ENCODE measurements at places on chromosomes 2 and 18.

GRCh38 chr18:68724021-68724420, 9.1 kb upstream of the TMX3 start:
- DNase-seq, result no peak

GRCh38 chr18:23353459-23353858, 99.6 kb upstream of the RIOK3 start:
- no peak for DNase-seq

DNA sequence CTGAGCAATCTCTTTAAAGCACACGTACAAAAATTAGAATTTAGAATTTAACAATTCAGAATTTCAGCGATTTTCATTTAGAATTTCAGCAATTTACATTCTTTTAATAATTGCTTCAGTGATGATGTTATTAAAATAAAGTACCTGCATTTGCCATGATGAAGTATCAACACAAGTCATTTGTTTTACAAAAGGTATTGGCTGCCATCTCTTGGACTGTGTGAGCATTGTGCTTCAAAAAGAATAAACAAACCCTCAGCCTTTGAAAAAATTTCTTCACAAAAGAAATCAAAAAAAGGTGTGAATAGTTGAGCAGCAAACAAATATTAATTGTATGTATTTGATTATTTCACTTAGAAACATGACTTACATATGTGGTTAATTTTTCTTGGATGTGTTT, 27.1 kb upstream of the ZC3H15 start:
- no peak for DNase-seq

DNA sequence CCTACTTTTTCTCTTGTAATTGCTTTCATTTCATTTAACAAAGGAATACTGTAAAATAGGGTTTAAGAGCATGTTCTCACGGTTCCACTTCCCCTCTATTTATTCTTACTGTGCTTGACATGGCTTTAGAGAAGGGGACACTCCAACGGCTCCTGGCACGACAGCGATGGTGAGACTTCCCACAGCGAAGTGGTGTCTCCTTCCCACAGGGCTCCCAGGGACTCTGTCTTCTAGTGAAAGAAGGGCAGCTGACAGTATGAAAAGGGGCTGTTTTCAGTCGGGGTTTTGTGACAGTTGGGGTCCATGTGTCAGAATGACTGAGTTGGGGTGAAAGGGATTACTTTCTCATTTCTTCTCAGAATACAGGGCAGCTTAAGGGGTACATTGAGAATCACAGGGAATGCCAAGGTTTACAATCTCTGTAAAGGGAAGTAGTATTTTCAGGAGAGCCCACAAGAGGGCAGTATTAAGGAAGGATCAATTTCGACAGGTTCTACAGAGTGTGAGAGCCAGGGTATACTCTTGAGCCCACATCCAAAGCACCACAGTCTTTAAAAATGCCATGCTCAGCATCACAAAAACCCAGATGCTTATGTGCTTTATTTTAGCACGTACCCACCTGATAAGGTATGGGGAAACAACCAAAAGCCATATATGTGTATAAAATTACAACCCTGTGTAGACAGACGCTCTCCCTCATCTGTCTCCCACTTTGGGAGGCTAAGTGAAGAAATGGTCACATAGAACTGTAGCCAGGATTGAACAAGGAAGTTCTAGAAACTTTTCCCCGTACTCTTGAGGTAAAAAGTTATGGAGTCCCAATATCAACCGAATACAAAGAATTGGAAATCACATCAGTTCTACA, 31.3 kb upstream of the RAPGEF4 start:
- no peak for DNase-seq

DNA sequence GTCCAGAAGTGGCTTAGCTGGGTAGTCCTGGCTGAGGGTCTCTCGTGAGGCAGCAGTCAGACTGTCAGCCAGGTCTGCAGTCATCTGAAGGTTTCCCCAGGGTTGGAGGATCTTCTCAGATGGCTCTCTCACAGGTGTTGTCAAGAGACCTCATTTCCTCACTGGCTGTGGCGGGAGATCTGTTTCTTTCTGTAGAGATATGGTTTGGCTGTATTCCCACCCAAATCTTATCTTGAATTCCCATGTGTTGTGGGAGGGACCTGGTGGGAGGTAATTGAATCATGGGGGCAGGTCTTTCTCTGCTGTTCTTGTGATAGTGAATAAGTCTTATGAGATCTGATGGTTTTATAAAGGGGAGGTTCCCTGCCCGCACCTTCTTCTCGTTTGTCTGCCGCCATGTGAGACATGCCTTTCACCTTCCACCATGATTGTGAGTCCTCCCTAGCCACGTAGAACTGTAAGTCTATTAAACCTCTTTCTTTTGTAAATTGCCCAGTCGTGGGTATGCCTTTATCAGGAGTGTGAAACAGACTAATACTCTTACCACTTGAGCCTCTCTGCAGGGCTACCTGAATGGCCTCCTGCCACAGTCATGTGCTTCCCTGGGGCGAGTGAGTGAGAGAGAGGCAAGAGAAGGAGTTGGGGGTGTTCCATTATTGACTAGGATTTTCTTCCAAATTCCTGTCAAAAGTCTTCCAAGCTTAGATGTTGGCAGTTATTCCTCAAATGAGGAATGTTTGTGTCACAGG, 23.6 kb downstream of the MALT1 start:
- no peak for DNase-seq

GRCh38 chr2:144011098-144011497, 508.8 kb downstream of the ZEB2 start:
- no peak for DNase-seq

DNA sequence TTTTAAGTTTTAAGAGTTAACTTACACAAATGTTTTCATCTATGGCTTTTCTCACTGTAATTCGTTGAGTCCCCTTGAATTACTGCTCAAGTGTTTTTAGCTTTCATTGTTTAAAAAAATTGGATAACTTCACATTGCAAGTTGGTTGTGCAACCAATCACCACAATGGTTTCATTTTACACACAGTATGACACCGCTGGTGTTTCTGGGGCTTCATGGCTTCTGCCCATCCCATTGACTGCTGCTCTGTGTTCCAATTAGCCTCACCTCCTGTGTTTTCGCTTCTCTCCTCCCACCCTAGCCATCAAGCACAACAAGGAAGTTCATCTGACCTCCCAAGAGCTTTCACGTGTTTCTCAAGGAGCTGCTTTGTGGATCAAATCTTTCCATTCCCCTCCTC, 199.1 kb upstream of the CHAC2 start:
- no peak for DNase-seq

GRCh38 chr2:8394569-8395359, 287.1 kb upstream of the ID2 start:
- DNase-seq, result no peak

DNA sequence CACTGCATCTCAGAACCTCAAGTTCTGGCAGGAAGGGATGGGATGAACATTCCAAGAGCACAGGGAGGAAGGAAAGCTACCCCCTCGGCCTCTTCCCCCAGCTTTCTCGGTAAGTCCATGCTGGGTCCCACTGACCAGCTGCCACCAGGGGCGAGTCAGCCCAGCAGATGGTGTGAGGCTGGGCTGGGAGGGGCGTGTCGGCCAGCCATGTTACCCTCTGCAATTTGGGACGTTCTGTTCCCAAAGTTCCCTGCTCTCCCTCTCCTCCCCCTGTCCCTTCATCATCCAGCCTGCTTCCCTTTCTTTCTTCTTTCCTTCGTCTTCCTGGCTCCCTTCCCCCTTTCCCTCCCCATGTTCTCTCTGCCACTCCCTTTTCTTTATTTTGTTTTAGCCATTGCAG, 74.3 kb upstream of the TNP1 start:
- no peak for DNase-seq

DNA sequence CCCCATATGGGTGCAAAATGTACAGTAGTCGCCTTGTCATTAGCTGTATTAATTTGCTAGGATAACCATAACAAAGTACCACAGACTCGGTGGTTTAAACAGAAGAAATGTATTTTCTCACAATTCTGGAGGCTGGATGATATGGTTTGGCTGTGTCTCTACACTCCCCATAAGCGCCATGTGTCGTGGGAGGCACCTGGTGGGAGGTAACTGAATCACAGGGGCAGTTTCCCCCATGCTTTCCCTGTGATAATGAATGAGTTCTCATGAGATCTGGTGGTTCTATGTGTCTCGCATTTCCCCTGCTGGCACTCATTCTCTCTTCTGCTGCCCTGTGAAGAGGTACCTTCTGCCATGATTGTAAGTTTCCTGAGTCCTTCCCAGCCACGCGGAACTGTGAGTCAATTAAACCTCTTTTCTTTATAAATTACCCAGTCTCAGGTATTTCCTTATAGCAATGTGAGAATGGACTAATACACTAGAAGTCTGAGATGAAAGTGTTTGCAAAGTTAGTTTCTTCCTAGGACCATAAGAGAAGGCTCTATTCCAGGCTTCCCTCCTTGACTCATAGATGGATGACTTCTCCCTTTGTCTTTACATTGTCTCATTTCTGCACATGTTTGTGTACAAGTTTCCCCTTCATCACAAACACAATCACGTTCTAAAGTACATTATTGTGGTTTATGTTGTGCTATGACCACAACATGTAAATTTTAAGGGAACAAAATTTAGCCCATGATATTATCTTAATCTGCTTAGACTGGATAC, 1442.6 kb downstream of the SUCLG1 start:
- no peak for DNase-seq

DNA sequence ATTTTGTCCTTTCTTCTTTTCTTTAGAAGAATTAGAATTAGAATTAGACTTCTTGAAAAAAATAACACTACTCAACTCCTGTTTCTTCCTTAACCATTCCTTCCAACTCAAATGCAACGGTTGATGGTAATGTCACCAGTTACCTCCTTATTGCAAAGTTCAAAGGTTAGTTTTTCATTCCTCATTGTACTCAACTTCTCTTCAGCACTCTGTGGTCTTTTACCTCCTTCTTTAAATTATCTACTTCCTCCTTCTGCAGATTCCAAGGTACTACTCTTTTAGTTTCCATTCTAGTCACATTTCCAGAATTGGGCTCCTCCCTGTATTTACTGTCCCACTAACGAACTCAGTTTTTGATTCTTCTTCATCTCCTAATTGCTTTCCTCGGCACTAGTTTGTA, 700.7 kb downstream of the SATB2 start:
- no peak for DNase-seq

GRCh38 chr2:219182331-219183150, 4.5 kb downstream of the RETREG2 start:
- no peak for DNase-seq

- DNase-seq, result no peak
Measured at GRCh38 chr2:67790622-67791021, 272.2 kb downstream of the C1D start.

DNA sequence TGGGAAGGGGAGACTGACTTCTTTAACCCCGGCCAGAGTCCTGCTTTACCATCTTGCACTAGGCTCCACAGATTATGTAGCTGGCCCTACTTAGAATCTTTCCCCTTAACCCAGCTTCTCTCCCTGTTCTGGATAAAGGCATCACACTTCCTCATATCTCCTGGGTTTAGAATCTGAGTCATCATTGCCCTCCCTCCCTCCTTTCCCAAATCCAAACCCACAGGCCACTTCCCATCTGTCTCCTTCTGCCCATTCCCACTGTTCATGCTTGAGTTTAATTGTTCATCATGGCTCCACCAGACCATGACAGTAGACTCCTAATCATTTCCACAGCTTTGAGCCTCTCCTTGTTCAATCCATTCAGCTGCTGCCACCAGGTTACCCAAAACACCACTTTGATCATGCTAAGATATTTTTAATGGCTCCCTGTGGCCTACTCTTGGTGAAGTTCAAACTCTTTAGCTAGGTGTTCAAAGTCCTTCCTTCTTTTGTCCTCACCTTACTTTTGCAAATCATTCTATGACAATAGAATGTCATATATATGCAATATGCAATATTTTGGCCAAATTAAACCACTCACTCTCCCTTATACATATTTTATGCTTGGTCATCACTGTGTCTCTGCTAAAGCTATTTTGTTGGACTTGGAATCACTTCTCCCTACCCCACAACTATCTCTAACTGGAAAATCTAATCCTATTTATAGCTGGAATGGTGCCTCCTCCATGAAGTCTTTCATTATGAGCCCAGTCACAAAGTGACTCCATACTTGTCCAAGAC, 5.5 kb downstream of the PDE11A start:
- DNase-seq, result no peak

GRCh38 chr2:96082211-96083063, 33.9 kb downstream of the ADRA2B start:
- DNase-seq, result no peak

DNA sequence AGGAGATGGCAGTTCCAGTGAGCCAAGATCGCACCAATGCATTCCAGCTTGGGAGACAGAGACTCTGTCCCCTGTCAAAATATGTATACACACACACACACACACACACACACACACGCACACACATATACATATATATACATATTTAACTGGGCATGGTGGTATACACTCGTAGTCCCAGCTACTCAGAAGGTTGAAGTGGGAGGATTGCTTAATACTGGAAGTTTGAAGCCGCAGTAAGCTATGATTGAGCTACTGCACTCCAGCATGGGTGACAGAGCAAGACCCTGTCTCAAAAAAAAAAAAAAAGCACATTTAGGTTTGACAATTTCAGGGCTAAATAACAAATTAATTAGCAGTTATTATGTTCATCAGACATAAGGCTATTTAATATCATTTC, 36.0 kb upstream of the ATIC start:
- DNase-seq, result no peak

- no peak for DNase-seq
Measured at GRCh38 chr2:127638361-127639110, 7.4 kb upstream of the GPR17 start.

GRCh38 chr2:193695367-193695766, 1500.6 kb upstream of the TMEFF2 start:
- DNase-seq, result no peak

- no peak for DNase-seq
Measured at GRCh38 chr2:210660751-210661150, 104.4 kb downstream of the CPS1 start.

DNA sequence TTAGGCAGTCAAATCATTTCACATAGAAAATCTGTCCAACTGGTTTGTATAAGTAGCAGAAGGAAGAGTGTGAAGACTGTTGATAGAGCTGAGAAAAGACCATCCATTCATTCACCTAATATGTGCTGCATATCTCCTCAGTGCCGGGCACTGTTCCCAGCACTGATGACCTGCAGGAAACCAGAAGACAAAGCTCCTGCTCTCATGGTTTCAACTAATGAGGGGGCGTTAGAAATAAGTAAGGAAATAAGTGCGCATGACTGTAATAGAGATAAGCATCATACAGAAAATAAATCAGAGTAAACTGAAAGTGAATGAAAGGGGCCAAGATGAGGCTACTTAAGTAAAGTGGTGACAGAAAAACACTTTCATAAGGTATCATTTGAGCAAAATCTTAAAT, 427.5 kb upstream of the CDH20 start:
- no peak for DNase-seq

- DNase-seq, result no peak
Measured at GRCh38 chr2:28527196-28527595, 31.3 kb downstream of the PLB1 start.

- peak; percentile 58 for DNase-seq
Measured at GRCh38 chr2:55133467-55134315, 83.4 kb upstream of the RTN4 start.

DNA sequence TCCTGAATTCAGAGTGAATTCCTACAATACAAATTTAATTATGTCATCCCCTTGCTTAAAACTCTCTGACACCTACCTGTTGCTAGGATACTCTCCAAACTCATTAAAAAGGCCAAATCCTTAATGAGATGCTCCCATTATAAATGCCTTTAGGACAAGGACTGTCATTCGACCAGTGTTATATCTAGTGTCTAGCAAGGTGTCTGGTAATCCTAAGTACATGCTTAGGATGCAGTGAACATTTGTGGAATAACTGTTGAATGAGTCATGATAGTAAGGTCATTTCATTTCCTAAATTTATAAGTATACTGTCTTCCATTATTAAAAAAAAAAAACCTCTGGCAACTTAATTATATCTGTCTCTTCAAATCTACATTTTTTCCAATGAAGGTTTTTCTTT, 588.9 kb upstream of the NRXN1 start:
- no peak for DNase-seq
